ENCODE measurements at places on chromosomes 5 and 9.

DNA sequence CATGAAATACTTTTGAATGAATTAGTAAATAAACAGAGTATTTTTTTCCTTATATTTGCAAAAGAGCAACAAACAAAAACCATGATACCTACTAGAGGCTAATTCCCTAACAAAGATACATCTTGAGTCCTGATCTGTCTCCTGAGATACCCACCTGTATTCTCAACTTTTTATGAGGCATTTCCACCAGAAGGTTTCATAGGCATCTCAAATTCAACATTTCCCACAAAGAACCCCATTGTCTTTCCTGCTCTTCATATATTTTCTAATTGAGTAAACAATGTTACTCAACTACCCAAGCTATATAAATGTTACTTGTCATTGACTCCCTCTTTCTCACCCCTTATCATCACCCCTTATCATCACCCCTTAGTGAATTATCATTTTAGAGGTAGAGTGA is 119.4 kb upstream of the RAI14 start:
- no peak for DNase-seq

DNA sequence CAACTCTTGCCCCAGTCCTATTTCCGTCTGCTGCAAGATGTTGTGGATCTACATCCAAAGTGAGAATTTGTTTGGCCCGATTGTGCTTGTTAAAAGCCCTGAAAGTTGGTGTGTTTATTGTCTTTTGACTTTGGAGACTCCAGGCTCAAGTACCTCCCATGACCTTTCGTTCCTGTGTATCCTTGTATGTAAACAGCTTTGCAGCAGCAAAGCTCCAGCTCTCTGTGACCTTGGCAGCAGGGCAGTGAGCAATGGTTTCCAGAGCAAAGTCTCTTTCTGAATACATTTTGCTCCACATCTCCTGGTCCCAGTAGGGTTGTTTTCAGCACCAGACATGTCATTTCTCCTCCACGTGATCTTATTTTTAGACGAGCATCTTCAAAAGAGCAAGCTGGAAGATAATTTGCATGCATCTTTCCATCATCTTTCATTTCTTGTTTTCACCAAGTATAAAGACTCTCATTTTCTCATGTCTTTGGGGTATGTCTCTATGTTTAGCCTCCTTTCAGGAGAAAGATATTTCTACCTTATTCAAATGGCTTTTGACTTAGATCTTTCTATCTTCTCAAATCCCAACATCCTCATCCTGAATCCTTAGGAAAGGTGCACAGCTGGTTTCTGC is 68.1 kb upstream of the ERCC6L2 start:
- DNase-seq = no peak

DNA sequence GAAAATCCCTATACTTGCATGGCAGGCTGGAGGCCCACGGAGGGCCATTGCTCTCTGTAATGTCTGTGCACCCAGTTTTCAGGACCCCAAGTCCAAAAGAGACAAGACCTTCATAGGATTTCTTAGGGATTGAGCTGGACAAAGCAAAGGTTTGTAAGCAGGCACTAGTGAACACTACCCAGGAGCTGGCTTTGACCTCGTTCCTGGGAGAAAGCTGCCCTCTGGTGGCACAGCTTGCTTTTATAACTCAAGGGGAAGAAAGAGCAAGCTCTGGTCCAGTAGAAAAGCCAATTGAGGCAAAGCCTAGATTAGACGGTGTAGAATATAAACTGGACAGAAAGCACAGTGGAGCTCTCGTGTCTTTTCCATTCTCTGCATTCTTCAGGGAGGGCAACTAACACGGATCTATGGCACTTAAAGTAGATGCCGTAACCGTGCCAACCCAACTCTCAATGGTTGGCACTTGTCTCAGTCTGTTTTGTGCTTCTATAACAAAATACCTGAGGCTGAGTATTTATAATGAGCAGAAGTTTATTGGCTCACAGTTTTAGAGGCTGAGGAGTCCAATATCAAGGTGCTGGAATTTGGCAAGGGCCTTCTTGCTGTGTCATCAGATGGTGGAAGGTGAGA is 7.9 kb downstream of the GABRP start:
- peak; percentile 51 for DNase-seq

GRCh38 chr9:138072161-138072842 is 194.7 kb downstream of the CACNA1B start:
- no peak for DNase-seq

DNA sequence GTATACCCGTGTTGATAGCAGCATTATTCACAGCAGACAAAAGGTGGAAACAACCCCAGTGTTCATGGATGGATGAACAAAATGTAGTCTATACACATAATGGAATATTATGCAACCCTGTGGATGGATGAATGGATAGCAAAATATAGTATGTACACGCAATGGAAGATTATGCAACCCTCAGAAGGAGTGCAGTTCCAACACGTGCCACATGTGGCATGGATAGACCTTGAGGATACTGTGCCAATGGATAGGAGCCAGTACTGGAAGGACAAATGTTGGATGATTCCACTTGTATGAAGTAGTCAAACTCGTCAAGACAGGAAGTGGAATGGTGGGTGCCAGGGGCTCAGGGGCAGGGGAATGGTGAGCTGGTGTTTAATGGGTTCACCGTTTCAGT is 44.9 kb downstream of the PLEKHG4B start:
- DNase-seq = no peak

DNA sequence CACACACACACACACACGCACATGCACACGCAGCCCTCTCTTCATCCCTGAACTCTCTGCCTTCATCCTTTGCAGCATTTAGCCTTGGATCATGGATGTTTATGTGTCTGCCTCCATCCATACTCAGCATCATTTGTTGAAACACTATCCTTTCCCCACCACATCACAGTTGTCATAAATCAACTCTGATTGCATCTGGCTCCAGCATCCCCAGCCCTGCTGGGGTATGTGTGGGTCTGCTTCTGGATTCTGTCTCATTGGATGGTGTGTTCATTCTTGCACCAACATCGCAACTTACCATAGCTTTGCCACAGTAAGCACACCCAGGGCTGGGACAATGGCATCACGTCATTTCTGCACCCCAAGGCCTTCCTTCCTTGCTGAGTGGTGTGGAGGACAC is 175.4 kb downstream of the RGS3 start:
- DNase-seq = no peak

DNA sequence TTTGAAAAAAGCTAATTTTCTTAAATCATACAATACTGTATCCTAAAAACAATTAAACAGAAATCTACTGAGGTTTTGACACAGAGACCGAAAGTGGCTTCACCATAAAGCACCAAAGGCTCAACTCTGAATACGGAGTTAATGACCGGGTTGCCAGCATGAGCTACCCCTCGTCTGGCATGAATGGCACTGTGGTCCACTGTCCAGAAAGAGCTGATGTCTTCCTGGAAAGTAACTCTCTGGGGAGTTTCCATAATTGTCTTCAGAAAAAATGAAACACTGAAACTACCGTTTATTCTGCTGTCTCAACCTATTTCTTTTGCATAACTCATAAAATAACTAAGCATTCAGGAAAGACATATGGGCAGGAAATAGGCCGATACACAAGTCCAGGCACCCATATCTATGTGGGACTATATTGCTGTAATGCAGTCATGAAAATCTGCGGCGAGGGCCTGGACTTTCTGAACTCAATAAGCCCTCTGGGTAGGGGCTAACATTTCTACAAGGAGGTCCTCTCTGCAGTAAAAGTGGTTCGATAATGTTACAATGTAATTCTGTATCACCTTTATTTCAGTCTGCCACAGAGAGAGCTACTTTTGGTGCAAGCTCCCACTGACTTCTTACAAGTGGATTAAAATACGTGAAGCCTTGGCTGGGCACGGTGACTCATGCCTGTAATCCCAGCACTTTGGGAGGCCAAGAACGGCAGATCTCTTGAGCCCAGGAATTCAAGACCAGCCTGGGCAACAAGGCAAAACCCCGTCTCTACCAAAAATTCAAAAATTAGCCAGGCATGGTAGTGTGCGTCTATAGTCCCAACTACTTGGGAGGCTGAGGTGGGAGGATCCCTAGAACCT is 52.4 kb downstream of the ANKH start:
- no peak for DNase-seq

GRCh38 chr9:21668516-21668915 is 133.9 kb upstream of the MTAP start:
- DNase-seq = no peak

- no peak for DNase-seq
Observed at GRCh38 chr5:17737092-17737491, 102.8 kb downstream of the TAF11L14 start.

DNA sequence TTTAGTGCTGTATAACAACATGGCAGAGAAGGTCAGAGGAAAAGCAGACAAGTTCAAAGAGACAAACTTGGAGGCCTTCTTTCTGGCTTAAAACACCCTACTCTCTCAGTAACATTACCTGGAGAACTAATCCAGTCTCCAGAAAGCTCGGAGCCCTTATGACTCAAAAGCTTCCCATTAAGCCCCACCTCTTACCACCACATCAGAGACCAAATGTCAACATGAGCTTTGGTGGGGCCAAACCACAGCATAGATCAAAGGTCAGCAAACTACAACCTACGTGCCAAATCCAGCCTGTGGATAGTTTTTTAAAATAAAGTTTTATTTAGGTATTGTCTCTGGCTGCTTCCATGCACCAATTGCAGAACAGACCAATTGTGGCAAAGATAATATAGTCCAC is 589.9 kb downstream of the DNAH5 start:
- DNase-seq = no peak

- DNase-seq = no peak
Observed at GRCh38 chr5:127296321-127296720, 5.7 kb downstream of the MEGF10 start.

DNA sequence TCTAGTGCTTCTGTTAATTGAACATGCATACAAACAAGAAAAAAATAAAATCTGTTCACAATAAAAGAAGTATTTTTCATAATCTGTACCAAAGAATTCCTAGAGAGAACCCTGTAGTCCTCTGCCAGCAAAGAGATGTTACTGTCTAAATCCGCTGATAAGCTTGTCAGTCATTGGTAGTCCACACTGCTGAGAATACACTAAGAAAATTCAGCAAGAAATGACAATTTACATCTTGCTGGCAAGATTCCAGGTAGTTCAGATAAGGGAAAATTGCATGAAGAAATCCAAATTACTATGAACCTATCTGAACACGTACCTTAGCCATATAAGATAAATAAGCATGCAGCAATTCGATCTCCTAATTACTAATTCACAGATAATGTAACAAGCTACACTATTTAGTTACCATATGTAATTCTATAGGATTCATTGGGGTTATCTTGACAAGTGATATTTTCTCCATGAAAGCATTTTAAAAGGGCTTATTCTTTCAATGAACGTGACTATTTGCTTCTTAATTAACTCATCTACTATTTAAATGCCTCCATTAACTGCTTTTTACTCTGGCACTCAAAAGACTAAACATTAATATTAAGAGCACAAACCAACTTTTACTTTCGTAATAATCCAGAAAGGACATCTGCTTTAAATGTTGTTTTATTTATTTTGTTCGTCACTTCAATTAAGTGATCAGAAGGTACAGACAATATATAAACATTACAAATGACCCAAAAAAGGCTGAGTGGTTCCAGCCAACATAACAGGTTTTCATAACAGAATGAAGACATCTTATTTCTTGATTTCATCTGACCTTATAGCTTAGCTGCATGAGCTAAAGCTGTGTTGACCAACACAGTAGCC is 9.7 kb downstream of the MPDZ start:
- DNase-seq = no peak

DNA sequence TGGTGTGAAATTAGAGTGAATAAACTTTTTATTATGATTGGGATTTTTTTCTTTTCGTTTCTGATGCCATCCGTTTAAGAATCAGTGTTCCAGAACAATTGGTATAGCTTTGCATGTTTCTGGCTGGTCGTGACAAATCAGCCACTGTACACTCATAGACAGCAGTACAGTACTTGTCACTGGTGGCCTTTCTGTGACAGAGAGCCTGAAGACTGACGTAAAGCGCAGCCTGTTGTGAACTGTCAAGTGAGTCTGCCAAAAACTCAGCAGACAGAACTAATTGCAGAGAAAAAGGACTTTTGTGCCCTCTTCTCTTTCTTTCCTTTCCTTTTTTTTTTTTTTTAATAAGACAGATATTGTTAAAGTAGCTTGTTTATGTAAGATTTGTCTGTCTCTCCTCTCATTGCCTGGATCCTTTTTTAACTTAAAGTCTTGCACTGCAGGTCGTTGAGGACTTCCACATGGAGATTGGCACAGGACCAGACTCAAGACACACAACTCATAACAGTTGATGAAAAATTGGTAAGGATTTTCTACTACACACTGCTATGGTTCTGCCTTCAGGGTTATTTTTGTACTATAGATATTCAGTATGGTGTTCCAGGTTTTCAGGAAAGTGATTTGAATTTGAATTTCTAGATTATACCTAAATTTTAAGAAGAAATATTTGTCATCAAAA is 42.7 kb downstream of the NDUFS4 start:
- DNase-seq = no peak

DNA sequence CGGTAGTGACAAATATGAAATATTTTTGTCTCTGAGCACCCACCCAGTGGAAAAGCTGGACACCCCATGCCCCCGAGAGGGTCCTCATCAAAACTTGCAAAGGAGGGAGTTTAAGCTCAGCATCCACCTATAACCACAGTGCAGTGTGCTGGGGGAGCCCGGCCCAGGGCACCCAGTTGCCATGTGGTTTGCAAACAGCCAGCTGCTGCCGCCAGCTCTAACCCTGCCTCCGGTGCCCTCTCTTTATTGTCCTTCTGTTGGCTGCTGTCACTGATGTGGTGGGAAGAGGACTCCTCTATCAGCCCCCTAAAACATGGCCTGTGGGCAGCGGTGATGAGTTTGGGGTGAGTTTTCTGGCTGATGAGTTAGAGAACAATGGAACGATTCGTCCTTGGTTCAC is 160.9 kb upstream of the MVB12B start:
- no peak for DNase-seq

GRCh38 chr5:176731506-176732160 is 78.7 kb upstream of the UNC5A start:
- no peak for DNase-seq

- no peak for DNase-seq
Observed at GRCh38 chr9:69317894-69318293, 7.1 kb upstream of the ENTREP1 start.

- no peak for DNase-seq
Observed at GRCh38 chr5:88092358-88092757, 176.3 kb downstream of the TMEM161B start.

- DNase-seq = peak; percentile 1
Observed at GRCh38 chr5:137335493-137335892, 163.6 kb downstream of the SPOCK1 start.

DNA sequence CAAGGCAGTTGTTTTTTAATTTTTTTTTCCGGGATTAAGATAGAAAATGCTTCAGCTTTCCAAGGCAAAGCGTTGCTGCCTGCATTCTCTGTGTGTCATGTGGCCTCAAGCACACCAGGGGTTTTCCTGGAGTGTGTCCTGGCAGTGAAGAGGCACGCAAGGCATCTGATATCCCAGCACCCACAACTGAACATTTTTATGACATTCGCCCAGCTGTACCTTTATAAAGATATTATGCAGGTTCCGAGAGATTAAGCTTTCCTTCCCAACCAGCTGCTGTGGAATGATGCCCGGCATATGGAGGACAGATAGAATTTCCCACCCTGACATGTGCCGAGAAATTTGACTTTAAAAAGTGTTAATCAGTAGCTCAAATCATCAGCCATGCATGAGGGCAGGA is 205.6 kb downstream of the GADD45G start:
- DNase-seq = no peak

GRCh38 chr9:32589083-32589723 is 16.2 kb upstream of the NDUFB6 start:
- no peak for DNase-seq

All from DMS79 (cell line).